ENCODE measurements at places on chromosomes 7 and 10. TPM values are rescaled to one million over a fixed set of nuclear protein-coding genes. Genes with fewer than 3 reads are reported as not detected.

SH2D4B gene
- not detected for total RNA-seq

PNLIPRP3 gene
- not detected for total RNA-seq

SLC26A3 gene
- total RNA-seq: not detected

TMEM196 gene
- not detected for total RNA-seq

IRF5 gene
- 17.8 TPM for total RNA-seq

TFPI2 gene
- 326 TPM for total RNA-seq

PALD1 gene
- 6.2 TPM for total RNA-seq

TNRC18 gene
- total RNA-seq: 40.1 TPM

HOXA3 gene
- total RNA-seq: 5.6 TPM

MEST gene
- 36.3 TPM for total RNA-seq

PRKCQ gene
- total RNA-seq: 4.3 TPM

EBLN1 gene
- total RNA-seq: not detected

HOXA7 gene
- 5.2 TPM for total RNA-seq

ZNF804B gene
- total RNA-seq: not detected

RALA gene
- total RNA-seq: 33.3 TPM

GLI3 gene
- 0.20 TPM for total RNA-seq

CARD11 gene
- total RNA-seq: 2.5 TPM

SPDYE2 gene
- not detected for total RNA-seq

COL13A1 gene
- 0.30 TPM for total RNA-seq

SSC4D gene
- 1.4 TPM for total RNA-seq

GIMAP6 gene
- total RNA-seq: not detected

RASA4B gene
- total RNA-seq: 2.1 TPM

MBL2 gene
- not detected for total RNA-seq

SPAM1 gene
- total RNA-seq: not detected

FAM131B gene
- total RNA-seq: 0.23 TPM

PLXDC2 gene
- 0.05 TPM for total RNA-seq

SLC13A1 gene
- not detected for total RNA-seq

ANKRD7 gene
- 0.09 TPM for total RNA-seq

RHBDD2 gene
- 91.7 TPM for total RNA-seq

RAMP3 gene
- total RNA-seq: not detected

NME8 gene
- not detected for total RNA-seq

CXCL12 gene
- 0.06 TPM for total RNA-seq

SLC39A12 gene
- not detected for total RNA-seq

CDHR3 gene
- total RNA-seq: 4.0 TPM

LIPJ gene
- not detected for total RNA-seq

NANOS1 gene
- total RNA-seq: 2.8 TPM

Data from A549 treated with Hydrocortisone at 1 μM for 4 hours (cell line).